ENCODE measurements at places on chromosomes 3 and 15.

DNA sequence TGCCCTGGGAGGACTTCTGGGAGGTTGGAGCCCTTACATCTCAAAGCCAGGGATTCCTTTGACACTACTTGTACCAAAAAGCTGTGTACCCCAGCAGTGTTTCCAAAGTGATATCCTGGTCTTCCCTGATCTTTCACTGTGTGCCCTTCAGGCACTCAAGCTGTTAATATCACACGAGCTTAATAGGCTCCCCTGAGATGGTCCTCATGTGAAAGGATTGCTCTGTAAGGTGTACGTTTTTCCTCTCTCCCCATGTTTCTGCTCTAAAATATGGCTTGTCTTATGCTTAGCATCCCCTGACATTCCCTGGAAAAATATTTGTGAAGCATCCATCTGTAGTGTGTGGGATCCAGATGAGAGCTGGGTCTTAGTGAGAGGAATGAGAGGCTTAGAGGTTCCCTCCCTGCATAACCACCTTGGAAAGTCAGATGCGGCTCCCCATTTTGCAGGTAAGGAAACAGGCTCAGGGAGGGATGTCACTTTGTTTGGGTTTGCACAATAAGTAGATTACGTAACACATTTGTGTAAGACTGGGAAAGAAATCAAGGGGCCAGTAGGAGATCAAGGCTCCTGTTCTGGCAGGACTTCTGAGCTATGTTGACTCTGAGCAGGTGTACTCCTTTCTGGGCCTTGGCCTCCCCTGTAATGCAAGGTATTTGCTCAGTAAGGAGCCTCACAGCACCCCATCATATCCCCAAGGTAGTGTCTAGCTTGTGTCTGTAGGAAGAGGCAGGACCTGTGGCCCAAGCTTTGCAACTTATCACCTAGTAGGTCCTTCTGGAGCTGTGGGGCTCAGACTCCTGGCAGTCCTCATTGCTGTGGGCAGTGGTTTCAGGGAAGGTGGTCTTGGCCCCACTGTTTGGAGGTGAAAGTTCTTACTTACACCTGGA lies 667 bp upstream of the ACOX2 start:
- DNase-seq = no peak

- no peak for DNase-seq
These were observed 15.8 kb downstream of the TGM4 start for GRCh38 chr3:44890258-44890657.

DNA sequence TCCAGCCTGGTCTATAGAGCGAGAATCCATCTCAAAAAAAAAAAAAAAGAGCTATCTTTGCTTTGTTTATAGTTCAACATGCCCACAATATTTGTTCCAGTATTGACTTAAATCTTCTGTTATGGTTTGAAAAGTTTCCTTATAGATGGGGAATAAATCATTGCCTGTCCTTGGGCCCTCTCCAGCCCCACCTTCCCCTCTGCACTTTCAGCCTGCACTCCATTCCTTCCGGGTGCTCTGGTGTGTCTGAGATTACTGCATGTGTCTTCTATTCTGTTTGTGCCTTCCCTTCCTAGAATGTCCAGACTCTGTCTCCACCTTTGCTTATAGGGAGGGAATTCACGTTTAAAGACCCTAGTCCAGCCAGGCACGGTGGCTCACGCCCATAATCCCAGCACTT lies 25.2 kb upstream of the GPX1 start:
- DNase-seq = no peak

- no peak for DNase-seq
These were observed 28.4 kb downstream of the CRTC3 start for GRCh38 chr15:90558171-90558573.

- DNase-seq = no peak
These were observed 8.5 kb downstream of the SHOX2 start for GRCh38 chr3:158097593-158098308.

- DNase-seq = no peak
These were observed 1.2 kb downstream of the BRPF1 start for GRCh38 chr3:9732740-9733115.
